ENCODE measurements at places on chromosomes 4 and X.

DNA sequence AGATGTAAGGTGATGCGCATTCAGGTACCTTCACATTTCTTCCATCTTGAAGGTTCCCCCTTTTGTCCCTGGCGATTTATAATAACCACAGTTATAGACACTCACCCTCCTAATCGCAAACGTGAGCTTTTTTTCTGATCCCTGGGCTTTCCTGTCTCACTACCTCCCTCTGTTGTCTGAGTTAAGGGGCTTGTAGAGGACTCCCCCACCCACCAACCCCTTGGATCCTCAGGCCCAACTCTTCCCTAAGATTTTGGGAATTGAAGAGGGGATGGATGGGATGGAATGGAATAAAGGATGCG is 1.4 kb downstream of the CNKSR2 start:
- DNase-seq, result no peak

- DNase-seq, result no peak
Observed at GRCh38 chrX:19739683-19740082, 147.7 kb downstream of the SH3KBP1 start.

GRCh38 chr4:128770807-128771206 is 38.7 kb upstream of the JADE1 start:
- DNase-seq, result no peak

- no peak for DNase-seq
Observed at GRCh38 chr4:87006426-87006675, 71.5 kb downstream of the AFF1 start.

- no peak for DNase-seq
Observed at GRCh38 chr4:106978046-106978774, 57.9 kb downstream of the DKK2 start.

- DNase-seq, result no peak
Observed at GRCh38 chr4:71026086-71026485, 32.6 kb downstream of the DCK start.

DNA sequence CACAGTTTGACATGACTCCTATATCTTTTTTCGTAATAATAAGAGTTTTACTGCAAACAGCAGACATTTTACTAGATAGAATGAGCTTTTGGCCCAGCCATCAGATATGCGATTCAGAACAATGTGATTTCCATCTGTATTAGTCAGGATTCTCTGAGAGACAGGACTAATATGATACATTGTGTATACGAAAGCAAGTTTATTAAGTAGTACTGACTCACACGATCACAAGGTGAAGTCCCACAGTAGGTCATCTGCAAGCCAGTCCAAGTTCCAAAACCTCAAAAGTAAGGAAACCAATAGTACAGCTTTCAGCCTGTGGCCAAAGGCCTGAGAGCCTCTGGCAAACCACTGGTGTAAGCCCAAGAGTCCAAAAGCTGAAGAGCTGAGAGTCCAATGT is 24.1 kb downstream of the CXCL8 start:
- no peak for DNase-seq

GRCh38 chr4:182801636-182802035 is 115.5 kb downstream of the DCTD start:
- no peak for DNase-seq

DNA sequence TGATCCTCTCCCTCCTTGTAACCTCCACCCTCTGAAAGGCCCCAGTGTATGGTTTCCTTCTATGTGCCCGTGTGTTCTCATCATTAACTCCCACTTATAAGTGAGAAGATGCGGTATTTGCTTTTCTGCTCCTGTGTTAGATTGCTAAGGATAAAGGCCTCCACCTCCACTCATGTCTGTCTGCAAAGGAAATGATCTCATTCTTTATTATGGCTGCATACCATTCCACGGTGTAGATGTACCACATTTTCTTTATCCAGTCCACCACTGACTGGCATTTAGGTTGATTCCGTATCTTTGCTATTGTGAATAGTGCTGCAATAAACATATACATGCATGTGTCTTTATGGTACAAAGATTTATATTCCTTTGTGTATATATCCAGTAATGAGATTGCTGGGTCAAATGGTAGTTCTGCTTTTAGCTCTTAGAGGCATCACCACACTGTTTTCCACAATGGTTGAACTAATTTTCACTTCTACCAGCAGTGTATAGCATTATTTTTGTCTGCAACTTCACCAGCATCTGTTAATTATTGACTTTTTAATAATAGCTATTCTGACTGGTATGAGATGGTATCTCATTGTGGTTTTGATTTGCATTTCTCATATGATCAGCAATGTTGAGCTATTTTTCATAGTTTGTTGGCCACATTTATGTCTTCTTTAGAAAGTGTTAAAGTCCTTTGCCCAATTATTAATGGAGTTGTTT is 1030.9 kb downstream of the FSTL5 start:
- no peak for DNase-seq

GRCh38 chr4:152556283-152556682 is 20.4 kb upstream of the FBXW7 start:
- no peak for DNase-seq

DNA sequence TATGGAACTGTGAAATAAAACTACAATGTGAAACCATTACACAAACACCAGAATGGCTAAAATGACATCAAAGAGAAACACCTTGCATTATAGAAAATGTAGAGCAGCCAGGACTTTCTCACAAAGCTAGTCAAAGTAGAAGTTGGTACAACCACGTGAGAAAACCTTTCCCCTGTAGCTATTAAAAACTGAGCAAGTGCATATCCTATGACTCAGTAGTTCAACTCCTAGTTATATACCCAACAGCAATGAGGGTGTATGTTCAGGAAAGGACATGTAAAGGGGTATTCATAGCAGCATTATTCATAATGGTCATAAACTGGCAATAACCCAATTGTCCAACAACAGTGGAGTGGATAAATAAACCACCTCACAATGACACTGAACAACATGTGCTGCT is 177.5 kb upstream of the NUDT10 start:
- no peak for DNase-seq

DNA sequence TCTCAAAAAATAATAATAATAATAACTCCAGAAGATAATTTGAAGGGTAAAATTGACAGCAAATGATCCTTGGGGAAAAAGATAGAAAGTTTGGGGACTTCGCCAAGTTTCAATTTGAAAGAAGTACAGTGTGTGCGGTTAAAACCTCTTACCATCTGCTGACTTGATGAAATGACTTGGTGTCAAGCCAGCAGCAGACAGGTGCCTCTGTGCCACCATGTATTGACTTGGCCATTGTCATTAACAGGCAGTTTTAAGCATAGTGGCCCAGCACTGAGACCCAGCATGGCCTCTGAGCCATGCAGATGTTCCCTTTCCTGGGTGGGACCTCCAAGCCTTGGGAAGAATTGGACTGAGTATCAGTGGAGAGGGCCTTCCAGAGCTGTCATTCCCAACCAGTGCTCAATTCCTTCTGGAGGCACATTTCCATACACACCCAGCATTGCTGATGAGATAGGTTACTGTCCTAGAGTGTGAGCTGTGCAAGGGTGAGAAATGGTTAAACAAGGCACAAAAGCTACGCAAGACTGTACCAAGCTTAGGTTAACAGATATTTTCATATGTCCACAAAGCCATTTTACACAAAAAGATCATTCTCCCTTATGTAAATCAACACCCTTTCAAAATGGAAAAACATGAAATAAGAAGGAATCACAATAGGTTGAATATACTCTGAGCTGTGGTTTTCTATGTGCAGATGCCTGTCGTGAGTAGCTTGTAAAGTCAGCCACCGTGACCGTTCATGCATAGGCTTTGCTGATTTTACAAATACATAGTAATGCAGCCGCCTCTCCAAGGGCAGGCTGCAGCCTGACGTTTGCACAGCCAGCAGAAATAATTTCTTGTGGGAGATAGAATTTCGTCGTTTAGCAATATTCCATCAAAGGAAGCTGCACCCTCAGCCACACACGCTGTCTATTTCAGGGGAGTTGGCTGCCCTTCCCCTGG is 59.4 kb upstream of the FBXW7 start:
- DNase-seq, result no peak

DNA sequence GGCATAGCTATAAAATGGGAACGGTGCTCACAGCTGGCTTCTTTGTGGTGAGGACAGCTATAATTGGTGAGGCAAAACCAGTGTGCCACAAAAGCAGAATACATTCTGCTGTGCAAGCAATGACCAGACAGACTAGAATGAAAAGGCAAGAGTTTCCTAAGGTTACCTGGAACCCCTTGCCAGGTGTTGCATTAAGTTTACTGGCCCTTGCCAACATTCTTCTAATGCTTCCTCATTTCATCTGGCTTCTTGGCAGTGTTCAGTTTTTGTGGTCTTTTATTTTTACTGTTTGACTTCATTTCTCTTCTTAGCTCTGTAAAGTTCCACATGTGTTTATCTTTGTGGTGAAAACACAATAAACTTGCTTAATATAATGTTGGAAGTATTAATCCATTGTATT is 131.4 kb downstream of the PTTG2 start:
- DNase-seq, result no peak

GRCh38 chr4:24858550-24858949 is 54.3 kb downstream of the CCDC149 start:
- no peak for DNase-seq

- DNase-seq, result no peak
Observed at GRCh38 chrX:14476205-14476604, 53.1 kb upstream of the GLRA2 start.

DNA sequence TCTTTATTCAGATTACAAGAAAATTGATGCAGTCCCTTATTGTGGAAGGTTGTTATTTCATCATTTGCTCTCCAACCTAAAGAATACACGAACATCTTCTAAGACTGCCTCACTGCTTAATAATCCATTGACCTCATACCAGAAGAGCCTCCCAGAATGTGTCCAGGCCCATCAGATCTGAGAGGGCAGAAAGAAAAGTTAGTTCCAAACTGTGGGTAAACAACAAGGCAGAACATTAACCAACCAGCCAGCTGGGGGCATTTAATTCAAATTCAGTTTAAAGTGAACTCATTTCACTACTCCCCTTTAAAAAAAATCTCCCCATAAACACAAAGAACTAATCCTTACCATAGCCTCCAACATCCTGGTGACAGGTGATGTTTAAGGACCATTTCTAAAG is 13.8 kb downstream of the GPC4 start:
- DNase-seq, result no peak

GRCh38 chr4:169132561-169133305 is 122.7 kb upstream of the CBR4 start:
- no peak for DNase-seq

GRCh38 chrX:131907488-131908314 is 115.4 kb upstream of the STK26 start:
- no peak for DNase-seq

- DNase-seq, result no peak
Observed at GRCh38 chr4:135382280-135382959, 1180.8 kb upstream of the PABPC4L start.

DNA sequence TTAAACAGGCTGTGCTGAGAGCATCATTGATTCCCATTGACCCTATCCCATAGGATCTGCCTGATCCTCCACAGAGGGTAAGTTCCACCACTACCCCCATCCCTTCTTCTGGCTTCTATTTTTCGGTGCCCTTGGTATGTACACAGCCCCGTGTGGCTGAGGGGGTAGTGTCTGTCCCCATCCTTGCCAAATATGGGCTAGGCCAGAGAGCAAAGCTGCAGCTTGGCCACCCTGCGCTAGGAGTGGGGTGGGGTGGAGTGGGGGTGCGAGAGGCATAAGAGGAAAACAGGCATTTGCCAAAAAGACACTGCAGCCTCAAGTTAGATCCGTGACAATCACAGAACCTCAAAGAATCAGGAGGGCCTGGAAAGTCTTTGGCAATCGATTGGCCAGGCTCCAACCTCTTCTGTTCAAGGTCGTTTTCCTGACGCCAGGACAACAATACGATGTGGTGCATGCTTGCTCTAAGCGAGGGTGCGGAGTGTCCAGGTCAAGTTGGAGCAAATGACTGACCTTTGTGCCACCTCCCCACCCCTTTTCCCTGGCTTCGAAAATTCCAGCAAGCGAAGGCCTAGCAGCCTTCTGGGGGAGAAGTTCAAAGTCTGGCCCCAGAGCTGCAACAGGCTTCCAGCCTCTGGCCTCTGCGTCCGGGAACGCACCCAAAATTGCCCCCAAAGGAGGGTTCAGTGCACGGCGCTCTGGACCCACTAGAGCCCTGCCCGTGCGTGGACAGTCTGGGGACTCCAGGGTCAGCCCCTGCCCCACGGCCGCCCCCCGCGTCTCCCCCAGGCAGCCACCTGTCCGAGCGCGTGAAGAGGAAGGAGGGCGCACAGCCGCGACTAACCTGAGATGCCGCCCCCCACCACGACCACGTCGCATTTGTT is 598 bp downstream of the MAOB start:
- no peak for DNase-seq

DNA sequence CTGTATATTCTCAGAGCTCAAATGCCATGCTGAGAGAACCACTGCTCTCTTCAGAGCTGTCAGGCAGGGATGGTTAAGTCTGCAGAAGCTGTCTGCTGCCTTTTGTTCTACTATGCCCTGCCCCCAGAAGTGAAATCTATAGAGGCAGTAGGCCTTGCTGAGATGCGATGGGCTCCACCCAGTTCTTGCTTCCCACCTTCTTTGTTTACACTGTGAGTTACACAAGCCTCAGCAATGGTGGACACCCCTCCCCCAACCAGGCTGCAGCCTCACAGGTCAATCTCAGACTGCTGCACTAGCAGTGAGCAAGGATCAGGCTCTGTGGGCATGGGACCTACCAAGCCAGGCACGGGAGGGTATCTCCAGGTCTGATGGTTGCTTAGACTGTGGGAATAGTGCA is 271.6 kb downstream of the CENPC start:
- no peak for DNase-seq

DNA sequence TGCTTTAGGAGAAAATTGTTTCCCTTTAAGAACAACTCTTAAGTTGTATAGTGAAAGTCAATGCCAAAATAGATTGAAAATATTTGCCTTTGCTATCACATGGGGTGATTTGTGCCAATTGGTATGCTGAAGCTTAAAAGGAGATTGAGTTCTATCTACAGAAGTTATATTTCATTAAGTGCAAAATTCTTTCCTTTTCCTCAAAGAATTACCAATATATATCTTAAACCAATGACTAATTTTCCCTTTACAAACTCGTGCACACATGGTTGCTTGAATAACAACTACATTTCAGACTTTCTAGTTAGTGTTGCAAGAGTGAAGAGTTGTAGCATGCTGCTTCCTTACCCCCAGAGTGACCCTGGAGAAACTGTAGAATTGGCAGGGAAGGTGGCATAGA is 990.0 kb upstream of the PABPC4L start:
- DNase-seq, result no peak

DNA sequence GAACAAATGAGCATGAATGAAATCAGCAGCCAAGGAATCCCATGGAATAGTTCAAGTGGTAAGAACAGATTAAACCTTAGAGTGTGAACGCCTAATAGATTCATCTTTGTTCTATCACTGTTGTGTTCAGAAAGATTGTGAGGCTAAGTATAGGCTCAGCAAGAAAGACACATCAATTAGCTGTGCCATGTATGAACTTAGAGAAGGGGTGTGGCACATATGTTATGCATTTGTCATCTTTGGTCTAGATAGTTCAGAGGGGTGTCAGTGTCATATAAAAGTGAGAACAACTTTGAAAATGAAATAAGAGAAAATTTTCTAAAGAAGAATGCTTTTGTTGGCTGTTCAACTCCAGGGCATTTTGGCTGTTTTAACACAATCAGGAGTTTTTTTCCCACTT is 9.4 kb downstream of the DAPP1 start:
- no peak for DNase-seq

- DNase-seq, result no peak
Observed at GRCh38 chr4:137531986-137532868, at the start of gene PCDH18. TSS of gene PCDH18 (minus strand) at chr4:137532494. CDS start at chr4:137532088, 406 bp downstream.

- DNase-seq, result no peak
Observed at GRCh38 chr4:12879496-12879895, 604.6 kb downstream of the RAB28 start.

Data from stimulated activated CD8-positive, alpha-beta memory T cell treated with anti-CD3 and anti-CD28 coated beads, Interleukin-4, amount 100 ng/mL, for 4 hours (primary cell).